ENCODE measurements at places on chromosomes 1 and 21. TPM values are rescaled to one million over a fixed set of nuclear protein-coding genes. Genes with fewer than 3 reads are reported as not detected.

- no peak overlapping the region for H3K27ac ChIP-seq
- no peaks in the 10 kb centered on the region for H3K27me3 ChIP-seq
- no peaks in the 10 kb centered on the region for H3K4me1 ChIP-seq
- H3K36me3 ChIP-seq, result peaks cover 3% of the 10 kb centered on the region
Observed at GRCh38 chr21:44957047-44957831, 17.4 kb downstream of the SLX9 start.

- H3K36me3 ChIP-seq, result no peaks in the 10 kb centered on the region
- no peak for DNase-seq
- H3K27ac ChIP-seq, result no peak overlapping the region
- H3K4me3 ChIP-seq, result no peak overlapping the region
- H3K27me3 ChIP-seq, result no peaks in the 10 kb centered on the region
- H3K4me1 ChIP-seq, result no peaks in the 10 kb centered on the region
Observed at GRCh38 chr1:201561195-201561564, 22.3 kb downstream of the NAV1 start.

- no peak for DNase-seq
- H3K36me3 ChIP-seq, result peaks cover 16% of the 10 kb centered on the region
- H3K4me1 ChIP-seq, result no peaks in the 10 kb centered on the region
- no peak overlapping the region for H3K4me3 ChIP-seq
Observed at GRCh38 chr1:184708084-184708676, 46.5 kb downstream of the EDEM3 start.

GRCh38 chr1:165116171-165116570 is 240.3 kb downstream of the LMX1A start:
- DNase-seq, result no peak
- H3K4me1 ChIP-seq, result no peaks in the 10 kb centered on the region
- H3K36me3 ChIP-seq, result no peaks in the 10 kb centered on the region
- H3K4me3 ChIP-seq, result no peak overlapping the region

GRCh38 chr1:221100611-221101010 is 221.4 kb downstream of the HLX start:
- no peak for DNase-seq
- no peaks in the 10 kb centered on the region for H3K4me1 ChIP-seq

CHODL gene
- 0.10 TPM for total RNA-seq

DNA sequence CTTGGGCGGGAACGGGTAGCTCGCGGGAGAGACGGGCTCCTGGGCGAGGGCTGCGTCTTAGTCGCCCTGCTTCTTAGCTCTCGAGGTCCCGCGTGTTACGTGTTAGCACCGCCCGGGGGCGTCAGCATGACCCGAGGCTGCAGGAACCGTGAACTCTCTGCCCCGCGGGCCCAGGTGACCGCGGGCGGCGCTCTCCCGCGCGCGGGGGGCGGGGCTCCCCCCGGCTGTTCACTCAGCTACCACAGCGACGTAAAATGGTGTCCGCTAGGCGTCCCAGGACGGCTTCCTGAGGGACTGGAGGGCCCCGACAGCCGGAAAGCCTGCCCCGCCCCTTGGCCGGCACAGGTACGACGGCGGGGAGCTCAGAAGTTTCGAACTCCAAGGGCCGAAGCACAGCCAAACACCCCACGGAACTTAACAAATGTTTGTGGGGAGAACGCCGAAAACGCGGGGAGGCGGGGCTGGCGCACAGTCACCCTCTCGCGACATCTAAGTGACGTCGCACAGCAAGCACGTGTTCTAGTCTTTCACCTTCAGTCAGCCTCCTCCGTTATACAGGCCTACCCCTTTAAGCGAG is 780 bp upstream of the RBM15 start:
- H3K27ac ChIP-seq, result peak overlapping the region; percentile 99
- peaks cover 9% of the 10 kb centered on the region for H3K36me3 ChIP-seq
- H3K4me1 ChIP-seq, result peaks cover 25% of the 10 kb centered on the region
- DNase-seq, result no peak
- H3K4me3 ChIP-seq, result peak overlapping the region; percentile 92

SPRR3 gene
- not detected for total RNA-seq

DNA sequence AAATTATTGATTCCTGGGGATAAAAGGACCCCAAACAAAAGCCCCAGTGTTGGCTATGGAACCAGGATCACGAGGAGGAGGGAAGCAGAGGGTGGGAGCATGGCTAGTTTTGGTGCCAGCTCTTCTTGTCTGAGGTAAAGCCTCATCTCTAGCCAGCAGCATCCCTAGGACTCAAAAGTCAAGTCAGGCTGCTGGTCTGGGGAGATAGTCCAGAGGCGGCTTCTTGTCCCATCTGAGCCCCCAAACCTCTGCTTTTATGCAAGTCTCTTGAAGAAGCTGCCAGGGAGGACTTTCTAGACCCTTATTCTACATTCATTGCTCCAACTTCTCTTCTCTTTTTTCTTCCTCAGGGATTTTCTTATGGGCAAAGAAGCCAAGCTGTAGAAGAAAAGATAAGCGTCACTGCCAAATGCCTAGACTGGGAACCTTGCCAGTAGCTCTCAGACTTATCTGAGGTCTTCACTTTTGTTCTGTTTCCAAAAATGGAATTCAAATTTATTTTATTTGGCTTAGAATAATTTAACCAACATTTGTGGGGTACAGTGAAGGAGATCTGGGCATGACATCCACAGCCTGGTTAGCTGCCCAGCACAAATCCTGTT is 6.9 kb upstream of the ANKRD35 start:
- no peaks in the 10 kb centered on the region for H3K27me3 ChIP-seq
- peaks cover 25% of the 10 kb centered on the region for H3K4me1 ChIP-seq
- no peaks in the 10 kb centered on the region for H3K36me3 ChIP-seq
- DNase-seq, result no peak
- H3K4me3 ChIP-seq, result no peak overlapping the region

- DNase-seq, result no peak
- H3K4me1 ChIP-seq, result no peaks in the 10 kb centered on the region
- no peaks in the 10 kb centered on the region for H3K27me3 ChIP-seq
- no peaks in the 10 kb centered on the region for H3K36me3 ChIP-seq
Observed at GRCh38 chr1:186740324-186740723, 60.1 kb upstream of the PTGS2 start.

DNA sequence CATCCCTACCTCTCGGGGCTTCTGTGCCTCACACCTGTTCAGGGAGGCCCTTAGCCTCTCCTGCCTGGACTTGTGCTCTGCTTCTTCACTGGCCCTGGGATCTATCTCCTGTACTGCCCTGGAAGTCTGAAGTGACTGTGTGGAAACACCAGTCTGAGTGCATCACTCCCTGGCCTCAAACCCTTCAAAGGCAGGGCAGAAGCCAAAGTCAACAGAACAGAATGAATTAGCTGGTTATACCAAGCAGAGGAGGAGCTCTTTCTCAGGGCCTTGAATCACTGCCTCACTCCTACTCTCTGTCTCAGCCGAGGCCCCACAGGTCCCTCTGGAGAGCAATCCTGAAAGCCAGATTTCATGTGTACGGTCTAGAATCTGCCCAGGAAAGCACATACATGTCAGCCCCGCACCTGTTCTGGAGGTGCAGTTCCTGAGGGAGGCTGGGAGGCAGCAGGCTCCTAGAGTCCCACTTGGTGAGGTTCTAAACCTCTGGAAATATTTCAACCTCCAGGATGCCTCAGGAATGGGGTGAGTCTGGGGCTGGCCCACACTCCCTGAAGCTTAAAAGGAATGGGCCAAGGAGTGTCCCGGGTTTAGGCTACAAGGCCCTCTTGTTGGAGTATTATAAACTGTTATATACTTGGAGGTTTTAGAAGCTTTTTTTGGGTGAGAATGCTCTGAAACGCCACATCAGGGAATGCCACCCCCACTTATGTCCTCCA is 98.3 kb downstream of the ABCA4 start:
- peak; percentile 60 for DNase-seq
- no peaks in the 10 kb centered on the region for H3K36me3 ChIP-seq
- peaks cover 28% of the 10 kb centered on the region for H3K4me1 ChIP-seq
- H3K27ac ChIP-seq, result peak overlapping the region; percentile 51

DNA sequence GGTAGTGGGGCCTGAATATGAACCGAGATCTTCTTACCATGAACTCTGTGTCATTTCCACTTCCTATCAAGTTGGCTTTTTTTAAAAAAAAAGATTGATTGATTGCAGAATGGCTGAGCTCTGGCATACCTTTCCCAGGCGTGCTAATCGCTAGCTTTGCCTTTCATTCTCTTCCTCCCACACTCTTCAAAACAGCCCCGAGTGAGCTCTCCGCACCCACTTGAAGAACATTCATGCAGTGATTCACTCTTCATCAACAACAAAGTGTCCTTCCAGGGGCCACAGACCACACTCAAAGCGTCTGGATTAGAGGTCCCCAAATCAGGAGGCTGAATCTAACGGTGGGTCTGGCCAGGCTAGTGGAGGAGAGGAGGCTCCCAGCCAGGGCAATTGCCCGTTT is 96.3 kb upstream of the GALNT2 start:
- no peak overlapping the region for H3K4me3 ChIP-seq
- H3K27me3 ChIP-seq, result peaks cover 7% of the 10 kb centered on the region
- H3K4me1 ChIP-seq, result no peaks in the 10 kb centered on the region

GRCh38 chr1:18748435-18748834 is 111.0 kb downstream of the TAS1R2 start:
- H3K4me1 ChIP-seq, result no peaks in the 10 kb centered on the region
- no peak overlapping the region for H3K27ac ChIP-seq
- H3K4me3 ChIP-seq, result no peak overlapping the region
- H3K36me3 ChIP-seq, result no peaks in the 10 kb centered on the region
- peaks cover 23% of the 10 kb centered on the region for H3K27me3 ChIP-seq

DNA sequence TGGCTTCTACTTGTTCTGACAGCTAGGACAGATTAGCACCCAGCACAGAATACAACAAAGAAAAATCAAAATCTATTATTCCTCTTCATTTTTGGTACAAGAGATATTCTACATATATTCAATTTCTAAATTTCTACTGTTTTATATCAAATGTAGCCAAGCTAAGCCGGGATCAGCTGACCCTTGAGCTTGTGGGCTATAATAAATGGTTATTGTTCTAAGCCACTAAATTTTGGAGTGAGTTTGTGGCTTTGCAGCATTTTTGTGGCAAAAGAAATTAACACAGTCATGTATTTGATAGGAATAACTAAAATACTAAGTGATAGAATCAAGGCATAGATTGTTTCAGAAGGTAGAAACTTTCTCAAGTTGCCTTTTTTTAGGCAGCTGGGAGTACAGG is 50.7 kb downstream of the APP start:
- no peak for DNase-seq
- H3K4me3 ChIP-seq, result no peak overlapping the region
- peaks cover 26% of the 10 kb centered on the region for H3K4me1 ChIP-seq
- no peaks in the 10 kb centered on the region for H3K27me3 ChIP-seq
- no peak overlapping the region for H3K27ac ChIP-seq

DNA sequence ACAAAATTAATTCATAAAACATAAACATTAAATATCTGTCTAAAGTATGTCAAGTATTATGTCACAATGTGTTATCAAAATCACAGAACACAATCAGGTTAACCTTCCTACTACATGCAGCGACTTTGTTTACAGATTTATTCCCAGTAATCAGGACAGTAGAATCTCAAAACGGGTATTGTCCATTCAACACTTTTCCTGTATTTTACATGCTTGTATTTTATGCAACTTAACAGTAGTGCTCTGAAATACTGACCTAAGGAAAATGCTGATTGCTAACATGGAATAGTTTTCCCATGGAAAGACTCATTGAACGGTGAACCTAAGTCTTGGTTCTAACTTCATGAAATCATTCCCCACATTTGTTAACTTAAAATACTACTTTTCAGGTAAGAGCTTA is 2.3 kb downstream of the SERBP1 start:
- H3K4me3 ChIP-seq, result peak overlapping the region; percentile 73
- H3K27ac ChIP-seq, result peak overlapping the region; percentile 81

HOOK1 gene
- total RNA-seq, result 0.57 TPM

DNA sequence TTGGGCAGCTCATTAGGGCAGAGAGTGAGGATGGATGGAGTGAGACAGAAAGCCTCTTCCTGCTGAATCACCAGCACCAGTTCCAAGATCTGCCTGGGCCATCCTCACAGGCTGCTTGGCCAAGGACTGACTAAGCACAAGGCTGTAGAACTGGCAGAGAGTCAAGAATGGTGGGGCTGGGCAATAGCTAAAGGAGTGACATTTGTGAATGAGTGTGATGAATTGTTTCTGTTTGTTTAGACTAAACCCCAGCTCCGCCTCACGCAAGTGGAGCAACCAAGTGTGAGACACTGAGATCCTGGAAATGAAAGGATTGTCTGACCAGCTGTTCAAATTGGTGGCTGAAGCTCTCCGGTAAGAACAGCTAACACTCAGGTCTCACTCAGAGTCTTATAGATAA is 38.6 kb downstream of the BRINP2 start:
- no peaks in the 10 kb centered on the region for H3K4me1 ChIP-seq
- H3K27me3 ChIP-seq, result no peaks in the 10 kb centered on the region
- H3K27ac ChIP-seq, result no peak overlapping the region
- H3K36me3 ChIP-seq, result no peaks in the 10 kb centered on the region
- no peak overlapping the region for H3K4me3 ChIP-seq
- peak; percentile 98 for DNase-seq

UBXN10 gene
- 0.05 TPM for total RNA-seq

- H3K36me3 ChIP-seq, result no peaks in the 10 kb centered on the region
- H3K27ac ChIP-seq, result no peak overlapping the region
- H3K27me3 ChIP-seq, result no peaks in the 10 kb centered on the region
- no peak for DNase-seq
- H3K4me3 ChIP-seq, result no peak overlapping the region
Observed at GRCh38 chr1:96995351-96995750, 273.8 kb downstream of the PTBP2 start.

DNA sequence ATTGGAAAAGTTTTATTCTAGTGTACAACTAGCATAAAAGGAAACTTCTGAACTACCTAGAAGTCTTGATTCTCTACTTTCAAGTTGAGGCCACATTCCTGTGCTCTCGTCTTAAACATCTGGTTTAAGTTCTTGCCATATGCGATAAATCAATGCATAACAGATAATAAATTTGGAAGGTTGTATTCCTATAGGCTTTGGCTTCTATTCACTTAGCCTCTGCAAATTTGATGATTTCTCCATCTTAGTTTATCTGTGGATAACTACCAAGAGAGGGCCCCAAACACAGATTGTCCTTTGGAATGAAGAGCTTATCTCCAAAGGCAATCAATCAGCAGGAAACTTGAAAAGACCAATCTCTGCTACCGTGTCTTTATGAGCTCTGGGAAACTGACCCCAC is 11.7 kb upstream of the RNF2 start:
- no peak overlapping the region for H3K27ac ChIP-seq
- no peak overlapping the region for H3K4me3 ChIP-seq
- no peaks in the 10 kb centered on the region for H3K36me3 ChIP-seq
- no peaks in the 10 kb centered on the region for H3K4me1 ChIP-seq
- no peak for DNase-seq
- peaks cover 5% of the 10 kb centered on the region for H3K27me3 ChIP-seq

PIK3R3 gene
- 36.3 TPM for total RNA-seq

DNA sequence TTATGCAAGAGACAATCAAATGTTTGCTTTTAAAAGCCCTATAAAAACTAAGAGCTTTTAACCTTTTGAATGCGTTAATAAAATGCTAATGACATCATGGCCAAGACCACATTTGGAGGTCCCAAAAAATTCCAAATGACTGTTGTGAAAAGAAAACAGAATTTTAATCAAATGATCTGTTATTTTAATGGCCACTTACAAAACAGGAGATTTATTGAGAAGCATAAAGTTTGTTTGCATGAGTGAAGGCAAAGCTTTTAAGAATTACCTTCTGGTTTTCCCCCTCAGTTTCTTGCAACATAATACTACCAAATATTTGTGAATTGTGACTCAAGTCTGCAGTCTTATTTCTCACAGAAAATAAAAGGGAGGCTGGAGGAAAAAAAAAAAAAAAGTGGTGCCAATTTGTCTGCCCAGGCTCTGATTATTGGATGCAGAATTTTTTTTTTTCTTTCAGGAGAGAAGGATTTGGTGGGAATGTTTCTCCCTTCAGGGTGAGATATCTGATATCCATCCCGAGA is 60.7 kb downstream of the GORAB start:
- H3K27me3 ChIP-seq, result no peaks in the 10 kb centered on the region
- DNase-seq, result no peak
- no peak overlapping the region for H3K27ac ChIP-seq
- no peak overlapping the region for H3K4me3 ChIP-seq
- H3K4me1 ChIP-seq, result no peaks in the 10 kb centered on the region

Data from Panc1 (cell line).